ENCODE measurements at places on chromosomes 6 and 20.

GRCh38 chr20:10626896-10627295 lies 46.9 kb downstream of the JAG1 start:
- no peak for DNase-seq

DNA sequence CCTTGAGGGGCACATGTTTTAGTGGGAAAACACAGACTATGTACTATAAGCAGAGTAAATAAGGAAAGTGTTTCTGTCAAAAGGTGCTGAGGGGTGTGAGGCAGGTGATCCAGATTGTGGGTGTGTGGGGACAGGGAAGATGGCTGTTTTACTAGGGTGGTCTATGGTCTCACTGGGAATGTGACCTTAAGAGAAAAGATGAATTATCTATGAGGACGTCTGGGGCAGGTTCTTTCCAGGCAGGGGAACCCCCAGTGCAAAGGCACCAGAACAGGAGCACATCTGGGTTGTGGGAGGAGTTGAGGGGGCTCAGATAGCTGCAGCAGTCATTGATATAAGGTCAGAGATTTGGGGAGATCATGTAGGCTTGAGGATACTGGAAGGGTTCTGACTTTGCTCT lies 18.2 kb upstream of the POLR1H start:
- no peak for DNase-seq

- no peak for DNase-seq
Observed at GRCh38 chr6:157927011-157927410, 54.7 kb upstream of the SYNJ2 start.

DNA sequence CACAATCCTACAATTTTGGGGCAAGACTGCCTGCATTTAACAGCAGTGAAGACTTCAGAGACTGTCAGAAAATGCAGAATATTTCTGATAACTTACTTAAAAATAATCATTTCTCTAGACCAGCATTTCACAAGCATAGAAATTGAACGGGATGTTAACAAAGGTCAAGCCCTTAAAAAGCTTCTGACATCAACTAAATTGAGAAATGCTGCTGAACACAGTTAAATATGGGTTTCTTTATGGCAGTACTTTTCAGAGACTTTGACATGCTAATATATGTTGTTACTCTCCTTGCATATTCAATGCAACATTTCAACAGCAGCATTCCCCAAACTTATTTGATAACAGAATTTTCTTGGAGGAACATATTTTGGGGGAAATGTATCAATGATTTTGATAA lies 84.5 kb downstream of the KIF13A start:
- DNase-seq, result no peak

GRCh38 chr20:62975251-62975760 lies 22.8 kb downstream of the SLC17A9 start:
- DNase-seq, result no peak

- DNase-seq, result no peak
Observed at GRCh38 chr20:38208088-38208487, 43.0 kb upstream of the TGM2 start.

All from stimulated activated CD4-positive, alpha-beta T cell treated with anti-CD3 and anti-CD28 coated beads, Interleukin-15, amount 100 ng/mL, for 1 hour (primary cell).